ENCODE measurements at places on chromosomes 2 and 18. TPM values are rescaled to one million over a fixed set of nuclear protein-coding genes. Genes with fewer than 3 reads are reported as not detected.

DNA sequence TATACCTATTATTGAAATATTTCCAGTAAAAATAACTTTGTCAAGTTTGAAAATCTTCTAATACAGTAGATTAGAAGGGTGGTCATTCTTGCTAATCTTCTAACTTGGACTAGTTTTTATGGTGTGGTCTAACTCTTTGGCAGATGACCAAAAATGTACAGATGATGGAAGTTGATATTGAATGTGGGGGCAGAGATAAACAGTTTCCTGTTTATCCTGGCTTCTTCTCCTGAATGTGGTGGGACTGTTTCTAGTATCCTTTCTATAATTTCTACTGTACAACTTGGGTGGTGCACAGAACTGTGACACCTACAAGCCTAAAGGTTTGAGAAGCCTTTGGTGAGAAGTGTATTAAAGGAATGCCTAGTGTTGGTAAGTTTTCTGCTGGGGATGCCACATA is 178.7 kb downstream of the PDE11A start:
- no peak for DNase-seq

DNA sequence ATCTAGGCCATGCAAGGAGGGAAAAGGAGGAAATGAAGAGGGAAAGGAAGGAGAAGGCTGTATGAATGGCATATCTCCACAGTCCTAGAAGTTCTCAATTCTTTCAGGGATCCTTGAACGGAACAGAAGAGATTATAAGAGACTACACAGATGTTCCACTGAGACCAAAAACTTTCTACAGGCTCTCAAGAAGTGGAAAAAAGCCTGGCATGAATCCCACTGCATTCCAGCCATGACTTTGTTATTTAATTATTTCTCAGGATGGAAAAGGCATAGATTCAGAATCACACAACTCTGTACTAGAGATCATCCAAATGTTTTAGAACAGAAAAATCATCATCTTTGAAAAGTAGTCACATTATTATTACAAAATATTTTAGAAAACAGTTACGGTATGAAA is 131.7 kb upstream of the CDH20 start:
- DNase-seq: no peak

- no peak for DNase-seq
These were observed 39.4 kb upstream of the CTDP1 start for GRCh38 chr18:79640064-79640672.

DNA sequence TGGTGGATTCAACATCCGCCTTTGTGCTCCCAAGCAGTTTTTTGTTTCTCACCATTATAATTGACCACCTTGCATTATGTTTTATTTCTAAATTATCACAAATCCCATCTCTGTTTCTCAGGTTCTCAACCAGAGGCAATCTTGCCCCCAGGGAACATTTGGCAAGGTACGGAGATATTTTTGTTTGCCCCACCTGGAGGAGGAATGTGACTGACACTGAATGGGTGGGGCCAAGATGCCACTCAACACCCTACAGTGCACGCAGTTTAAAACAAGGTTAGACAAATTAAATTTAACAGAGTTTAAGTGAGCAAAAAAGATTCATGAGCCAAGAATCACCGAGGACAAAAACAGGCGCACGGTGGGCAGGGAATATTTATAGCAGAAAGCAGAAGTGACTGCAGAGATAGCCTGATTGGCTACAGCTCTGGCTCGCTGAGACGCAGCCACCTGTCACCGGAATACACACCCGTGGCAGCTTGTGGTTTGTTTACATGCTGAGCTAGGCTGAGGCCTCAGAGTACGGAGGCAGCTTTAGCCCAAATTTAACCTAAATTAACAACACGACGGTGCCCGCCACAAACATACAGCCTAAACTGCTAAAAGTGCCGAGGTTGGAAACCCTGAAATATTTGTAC is 150.0 kb upstream of the ALKAL2 start:
- no peak for DNase-seq

GRCh38 chr18:12377556-12378197 is 650 bp upstream of the AFG3L2 start:
- DNase-seq: no peak

The MC2R gene
- total RNA-seq: not detected

The GALR1 gene
- total RNA-seq: not detected

The HNMT gene
- 2.0 TPM for total RNA-seq

Data from chondrocyte (in vitro differentiated cells).